CD8-positive, alpha-beta memory T cell (primary cell): ENCODE measurements at places on chromosomes 7 and 10. TPM values are rescaled to one million over a fixed set of nuclear protein-coding genes. Genes with fewer than 3 reads are reported as not detected.
A peak's percentile ranks its signal among the peaks of the same experiment; 100 is the strongest.

SLC26A5 gene
- total RNA-seq: not detected

GRCh38 chr10:95656291-95657164 lies at the start of gene ALDH18A1:
Gene ALDH18A1 (minus strand): TSS chr10:95656711. CDS start chr10:95653377, 3,334 bp downstream.
- DNase-seq: peak; percentile 94

MTERF1 gene
- total RNA-seq: 20.4 TPM

TFR2 gene
- total RNA-seq: 14.6 TPM

GRCh38 chr7:40356871-40357709 lies 222.3 kb downstream of the SUGCT start:
- no peak for DNase-seq

PTN gene
- not detected for total RNA-seq

OPN1SW gene
- total RNA-seq: not detected

TUBAL3 gene
- total RNA-seq: not detected

WAPL gene
- 54.2 TPM for total RNA-seq

DNA sequence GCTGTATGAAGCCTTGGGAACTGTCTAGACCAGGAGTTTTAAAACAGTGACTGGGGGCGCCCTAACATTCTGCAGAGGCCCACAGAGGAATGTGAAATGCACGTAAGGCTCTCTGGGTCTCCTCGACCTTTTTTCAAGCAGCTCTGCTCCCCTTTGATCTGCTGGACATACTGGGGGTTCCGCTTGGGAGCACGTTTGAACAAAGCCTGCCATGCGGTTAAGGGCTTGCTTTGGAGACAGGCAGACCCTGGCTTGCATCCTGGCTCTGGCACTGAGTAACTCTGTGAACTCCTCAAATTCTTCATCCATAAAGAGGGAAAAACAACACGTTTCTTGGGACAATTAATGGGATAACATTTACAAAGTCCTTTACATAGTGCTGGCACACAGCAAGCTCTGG lies 7.8 kb downstream of the BEND7 start:
- no peak for DNase-seq

PIP gene
- total RNA-seq: not detected

- DNase-seq: no peak
These were observed 1083.1 kb downstream of the KCNMA1 start for GRCh38 chr10:76554478-76554877.

FAM200A gene
- 7.9 TPM for total RNA-seq

FGL2 gene
- 2.2 TPM for total RNA-seq

- no peak for DNase-seq
These were observed 170.7 kb upstream of the PLPP4 start for GRCh38 chr10:120286280-120286679.

- DNase-seq: no peak
These were observed 5.7 kb downstream of the ARHGAP22 start for GRCh38 chr10:48598936-48599829.

DNA sequence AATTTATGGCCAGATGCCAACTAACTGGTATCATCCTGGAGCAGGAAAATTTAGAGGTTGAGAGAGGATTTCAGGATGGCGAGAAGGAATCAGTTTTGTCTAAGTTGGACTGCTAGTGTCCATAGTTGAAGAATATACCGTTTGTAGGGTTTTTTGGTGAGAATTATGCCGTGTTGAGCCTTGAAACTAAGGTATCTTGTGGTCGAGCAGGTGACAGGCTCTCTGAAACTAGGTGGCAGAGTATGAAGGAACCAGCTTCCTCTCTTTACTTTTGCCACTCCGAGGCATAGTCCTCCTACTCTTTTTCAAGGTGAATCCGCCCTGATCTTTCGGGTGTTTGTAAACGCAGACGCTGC lies 9.7 kb downstream of the MDFIC start:
- DNase-seq: peak; percentile 48

DNA sequence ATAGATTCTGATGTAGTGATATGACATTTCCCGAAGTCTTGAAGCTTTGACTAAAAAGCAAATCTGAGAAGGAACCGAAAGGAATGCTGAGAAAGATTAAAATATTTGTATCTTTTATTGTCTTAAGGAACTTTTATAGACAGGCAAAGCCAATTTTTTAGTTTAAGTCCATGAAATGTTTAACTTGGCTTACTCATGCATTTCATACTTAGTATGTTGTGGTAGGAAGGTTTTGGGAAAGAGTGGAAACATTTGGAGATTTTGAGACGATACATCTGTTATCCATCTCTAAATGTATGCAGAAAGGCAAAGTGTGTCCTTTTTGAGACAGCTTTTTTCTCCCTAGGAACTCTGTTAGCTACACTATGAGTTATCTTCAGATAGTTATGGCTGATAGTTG lies 10.1 kb downstream of the TBC1D12 start:
- DNase-seq: no peak

- no peak for DNase-seq
These were observed 37.4 kb upstream of the GARS1 start for GRCh38 chr7:30557245-30557644.

- no peak for DNase-seq
These were observed 418.9 kb upstream of the POM121L12 start for GRCh38 chr7:52616552-52616951.

- DNase-seq: no peak
These were observed 268.5 kb downstream of the ADK start for GRCh38 chr10:74419491-74419951.

GRCh38 chr7:34123316-34123715 lies 218.0 kb downstream of the BMPER start:
- no peak for DNase-seq

SEC61G gene
- total RNA-seq: 144 TPM
